ENCODE measurements at places on chromosomes 7 and 10. TPM values are rescaled to one million over a fixed set of nuclear protein-coding genes. Genes with fewer than 3 reads are reported as not detected.

STRIP2 gene
- 1.4 TPM for total RNA-seq

OPN4 gene
- total RNA-seq: not detected

ELN gene
- total RNA-seq: 11.5 TPM

- H3K4me1 ChIP-seq: no peaks in the 10 kb centered on the region
- H3K27ac ChIP-seq: no peak overlapping the region
- DNase-seq: no peak
- no peaks in the 10 kb centered on the region for H3K27me3 ChIP-seq
- H3K4me3 ChIP-seq: no peak overlapping the region
These were observed 107.3 kb upstream of the STARD3NL start for GRCh38 chr7:38070718-38071117.

DNA sequence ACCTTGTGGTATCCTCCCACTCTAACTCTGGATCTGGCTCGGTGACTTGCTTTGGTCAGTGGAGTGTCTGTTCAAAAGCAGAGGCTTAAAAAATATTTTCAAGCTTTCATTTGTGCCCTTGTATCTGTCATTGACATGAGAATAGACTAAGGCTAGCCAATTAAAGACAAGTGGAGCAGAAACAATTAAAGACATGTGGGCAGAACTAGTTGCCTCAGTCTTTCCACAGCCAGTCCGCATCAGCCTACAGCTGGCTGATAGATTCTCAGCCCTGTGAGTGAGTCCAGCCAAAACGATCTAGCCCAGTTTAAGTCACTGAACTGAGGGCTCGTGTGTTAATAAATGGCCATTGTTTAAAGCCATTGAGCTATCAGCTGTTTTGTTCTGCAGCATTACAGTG lies 185.2 kb upstream of the DGKB start:
- H3K27ac ChIP-seq: no peak overlapping the region
- no peak overlapping the region for H3K4me3 ChIP-seq
- H3K4me1 ChIP-seq: no peaks in the 10 kb centered on the region
- H3K27me3 ChIP-seq: no peaks in the 10 kb centered on the region
- DNase-seq: no peak
- no peaks in the 10 kb centered on the region for H3K36me3 ChIP-seq

UNCX gene
- not detected for total RNA-seq

GRCh38 chr7:85001495-85002345 lies 185.1 kb downstream of the SEMA3D start:
- no peak overlapping the region for H3K27ac ChIP-seq
- no peak overlapping the region for H3K4me3 ChIP-seq
- H3K36me3 ChIP-seq: no peaks in the 10 kb centered on the region

GRCh38 chr10:7950981-7951847 lies 103.3 kb upstream of the GATA3 start:
- H3K4me3 ChIP-seq: no peak overlapping the region
- no peaks in the 10 kb centered on the region for H3K36me3 ChIP-seq
- no peaks in the 10 kb centered on the region for H3K4me1 ChIP-seq
- H3K27me3 ChIP-seq: no peaks in the 10 kb centered on the region

GRCh38 chr10:124892031-124892430 lies 49.9 kb upstream of the ZRANB1 start:
- no peak overlapping the region for H3K27ac ChIP-seq
- no peaks in the 10 kb centered on the region for H3K27me3 ChIP-seq
- DNase-seq: no peak
- no peaks in the 10 kb centered on the region for H3K36me3 ChIP-seq
- H3K4me3 ChIP-seq: no peak overlapping the region
- H3K4me1 ChIP-seq: no peaks in the 10 kb centered on the region

PCDH15 gene
- not detected for total RNA-seq

DNA sequence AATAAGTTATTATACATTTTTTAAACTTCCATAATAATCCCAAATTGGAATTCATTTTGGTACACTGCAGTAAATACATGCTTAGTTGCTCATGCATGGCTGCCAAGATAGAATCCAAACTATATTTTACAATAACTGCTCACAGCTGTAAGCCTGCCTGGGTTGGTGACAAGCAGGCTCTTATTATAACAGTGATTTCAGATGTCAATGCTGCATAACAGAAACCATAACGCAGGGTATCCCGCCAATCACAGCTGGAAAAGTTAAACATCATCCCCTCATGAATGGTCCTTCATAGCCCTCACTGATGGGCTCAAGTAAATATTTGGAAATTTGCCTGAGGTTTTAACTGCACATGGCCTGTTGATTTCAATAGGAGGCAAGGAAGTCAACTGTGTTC lies 149.8 kb downstream of the AMPH start:
- no peak for DNase-seq
- no peak overlapping the region for H3K27ac ChIP-seq
- no peaks in the 10 kb centered on the region for H3K36me3 ChIP-seq
- H3K4me3 ChIP-seq: no peak overlapping the region

SHTN1 gene
- total RNA-seq: 24.1 TPM

OR2F2 gene
- not detected for total RNA-seq

- no peaks in the 10 kb centered on the region for H3K36me3 ChIP-seq
- no peak for DNase-seq
- peak overlapping the region; percentile 61 for H3K4me3 ChIP-seq
- H3K27ac ChIP-seq: peak overlapping the region; percentile 55
These were observed 120.6 kb downstream of the PRPF18 start for GRCh38 chr10:13707156-13707881.

PDE1C gene
- total RNA-seq: 15.7 TPM

RSPH10B2 gene
- total RNA-seq: not detected

SPDYE2B gene
- total RNA-seq: not detected

GRCh38 chr7:30159163-30159562 lies 24.4 kb downstream of the MTURN start:
- no peaks in the 10 kb centered on the region for H3K27me3 ChIP-seq
- H3K4me3 ChIP-seq: no peak overlapping the region
- H3K27ac ChIP-seq: no peak overlapping the region

GRCh38 chr7:97014145-97014750 lies 8.9 kb downstream of the DLX6 start:
- H3K4me3 ChIP-seq: no peak overlapping the region
- H3K27me3 ChIP-seq: peaks cover 66% of the 10 kb centered on the region
- H3K27ac ChIP-seq: no peak overlapping the region
- DNase-seq: no peak

MUC3A gene
- total RNA-seq: 354 TPM

Data from Peyer's patch (tissue), 4 donors.